ENCODE measurements at places on chromosomes 3 and 15.

DNA sequence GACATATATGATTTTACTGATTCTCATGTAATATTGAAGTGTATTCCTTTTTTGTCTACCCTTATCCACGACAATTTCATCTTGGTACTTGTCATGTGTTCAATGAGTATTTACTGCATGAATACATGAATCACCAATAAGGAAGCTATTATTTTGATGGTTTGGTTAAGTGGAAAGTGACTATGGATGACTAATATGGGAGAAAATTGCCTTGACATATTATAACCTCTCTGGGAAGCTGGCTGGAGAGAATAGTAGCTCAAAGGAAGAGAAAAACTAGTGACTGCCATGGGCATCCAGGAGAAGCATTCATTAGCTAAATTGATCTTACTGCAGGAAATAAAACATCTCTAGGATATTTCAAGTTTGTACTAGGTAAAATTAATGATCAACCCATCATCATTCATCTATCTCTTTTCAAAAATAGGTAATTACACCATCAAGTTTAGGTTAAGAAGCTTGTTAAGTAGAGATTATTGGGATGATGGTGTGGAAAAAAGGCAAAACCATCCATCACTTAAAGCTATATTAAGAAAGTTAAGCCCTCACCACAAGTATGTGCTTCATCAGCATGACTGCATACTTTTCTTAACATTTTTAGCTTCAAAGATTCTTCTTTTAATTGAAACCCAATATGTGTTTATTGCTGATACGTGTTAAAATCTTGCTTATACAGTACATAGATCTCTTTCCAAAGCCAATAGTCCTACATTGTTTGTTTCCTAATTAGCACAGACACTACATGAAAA lies 455.2 kb upstream of the ARPP21 start:
- DNase-seq: no peak

DNA sequence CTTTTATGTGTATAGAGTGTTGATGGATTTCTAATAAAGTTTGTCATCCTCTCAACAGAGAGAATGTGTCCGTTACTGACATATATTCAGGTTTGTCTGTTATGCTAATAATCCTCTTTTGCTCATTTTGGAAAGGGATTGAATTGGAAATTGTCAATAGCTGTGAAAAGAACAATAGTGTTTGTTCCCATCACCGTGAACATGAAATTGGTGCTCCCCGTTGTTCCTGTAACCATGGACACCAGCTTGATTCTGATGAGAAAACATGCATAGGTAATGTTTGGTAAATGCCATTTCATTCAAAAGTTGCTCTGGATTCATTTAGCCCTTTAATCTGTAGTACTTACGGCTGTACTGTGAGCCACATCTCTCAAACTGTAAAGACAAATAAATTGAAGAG lies 707.0 kb upstream of the GOLIM4 start:
- no peak for DNase-seq

DNA sequence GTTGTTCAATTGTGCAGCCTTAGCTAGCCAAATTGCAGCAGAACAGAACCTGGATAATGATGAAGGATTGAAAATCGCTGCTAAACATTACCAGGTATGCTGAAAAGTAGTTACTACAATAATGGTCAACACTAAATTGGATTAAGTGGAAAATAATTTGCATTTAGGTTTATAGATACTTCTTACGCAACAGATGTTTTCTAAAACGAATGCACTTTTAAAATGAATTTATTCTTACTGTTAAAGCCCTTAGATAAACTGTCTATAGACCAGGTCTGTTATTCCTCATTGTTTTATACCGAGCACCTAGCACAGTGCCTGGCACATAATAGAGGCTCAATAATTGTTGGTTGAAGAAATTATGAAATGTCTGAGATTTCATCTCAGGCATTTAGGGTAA lies 23.6 kb downstream of the PDCD6IP start:
- DNase-seq: no peak

GRCh38 chr3:50274371-50275104 lies 4.3 kb upstream of the LSMEM2 start:
- DNase-seq: peak; percentile 67

GRCh38 chr15:62083194-62084154 lies 16.7 kb downstream of the C2CD4A start:
- DNase-seq: no peak

- no peak for DNase-seq
These were observed 72.7 kb upstream of the ABI3BP start for GRCh38 chr3:101065962-101066361.

DNA sequence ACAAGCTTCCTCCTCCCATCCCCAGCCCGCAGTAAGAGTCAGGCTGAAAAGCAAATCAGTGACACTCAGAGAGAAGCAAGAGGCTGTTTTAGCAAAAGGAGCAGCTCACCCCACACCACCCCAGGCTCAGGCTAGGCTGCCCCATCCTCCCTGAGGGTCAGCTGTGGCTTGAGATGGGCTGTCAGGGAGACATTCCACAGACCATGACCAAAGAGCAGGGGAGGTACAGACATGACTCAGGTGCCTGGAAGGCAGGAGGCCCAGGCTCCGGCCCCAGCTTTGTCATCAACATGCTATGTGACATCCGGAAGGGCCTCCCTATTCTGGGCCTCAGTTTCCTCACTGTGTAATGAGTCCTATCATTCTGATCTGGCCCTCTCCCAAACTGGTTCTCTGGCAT lies 24.7 kb downstream of the HCN4 start:
- no peak for DNase-seq

GRCh38 chr15:78140292-78140691 lies 8.9 kb upstream of the IDH3A start:
- no peak for DNase-seq

- DNase-seq: no peak
These were observed 113.2 kb downstream of the PPP2R3A start for GRCh38 chr3:136078421-136079364.

GRCh38 chr3:44411031-44411645 lies 66.3 kb downstream of the ZNF445 start:
- DNase-seq: no peak

DNA sequence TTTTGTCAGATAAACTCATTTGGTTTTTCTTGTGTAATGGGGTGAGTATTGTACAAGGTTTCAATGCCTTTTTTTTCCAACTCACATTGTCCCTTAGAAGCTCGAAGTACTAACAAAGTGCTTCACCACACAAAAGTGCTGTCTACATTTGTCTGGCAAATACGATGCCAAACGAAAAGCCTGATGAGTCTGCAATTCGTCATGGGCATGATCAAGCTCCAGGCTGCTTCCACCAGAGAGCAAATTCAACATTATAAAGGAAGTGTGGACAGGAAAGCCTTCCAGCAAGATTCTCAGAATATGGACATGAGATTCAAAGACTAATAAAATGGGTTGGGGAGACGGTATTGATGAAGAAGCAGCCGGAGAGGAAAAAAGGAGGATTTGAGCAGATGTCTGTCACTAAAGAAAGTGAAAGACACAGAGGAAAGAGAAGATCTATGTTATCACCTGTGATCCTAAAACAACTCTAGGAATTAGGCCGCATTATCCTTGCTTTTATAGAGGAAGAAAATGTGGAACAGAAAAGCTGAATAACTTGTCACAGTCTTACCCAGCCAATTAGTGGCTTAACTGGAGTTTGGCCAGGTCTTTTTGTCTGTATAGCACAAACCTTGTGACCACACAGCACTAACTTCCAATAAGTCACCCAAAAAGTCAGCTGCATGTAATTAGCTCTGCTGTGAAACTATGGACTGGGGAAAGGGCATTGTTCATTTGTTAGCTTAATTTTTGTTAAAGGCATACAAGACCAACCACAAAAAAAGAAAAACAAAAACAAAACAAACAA lies 494.8 kb downstream of the FHIT start:
- no peak for DNase-seq

DNA sequence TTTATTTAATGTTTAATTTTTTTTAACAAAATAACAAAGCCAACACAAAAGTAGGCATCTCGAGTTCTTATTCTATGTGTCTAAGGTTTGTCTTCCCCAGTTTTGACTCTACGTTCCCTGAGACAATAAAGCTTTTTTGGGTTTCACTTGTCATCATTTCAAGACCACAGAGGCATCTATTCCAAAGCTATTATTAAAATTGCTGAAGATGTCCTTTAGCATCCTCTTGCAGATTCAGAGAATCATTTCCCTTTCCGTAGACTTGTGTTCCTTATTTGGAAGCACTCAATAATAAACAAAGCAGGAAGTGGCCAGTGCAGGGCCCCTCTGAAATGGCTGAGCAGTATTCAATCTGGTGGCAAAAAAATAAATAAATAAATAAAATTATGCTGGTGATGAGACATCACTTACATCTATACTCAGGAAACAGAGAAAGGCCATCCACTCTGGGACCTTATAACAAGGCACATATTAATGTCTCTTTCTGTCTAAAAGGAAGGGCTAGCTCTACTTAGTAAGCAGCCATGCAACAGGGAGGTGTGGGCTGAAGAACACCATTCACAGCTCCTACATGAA lies 362.3 kb downstream of the WDR72 start:
- DNase-seq: no peak

DNA sequence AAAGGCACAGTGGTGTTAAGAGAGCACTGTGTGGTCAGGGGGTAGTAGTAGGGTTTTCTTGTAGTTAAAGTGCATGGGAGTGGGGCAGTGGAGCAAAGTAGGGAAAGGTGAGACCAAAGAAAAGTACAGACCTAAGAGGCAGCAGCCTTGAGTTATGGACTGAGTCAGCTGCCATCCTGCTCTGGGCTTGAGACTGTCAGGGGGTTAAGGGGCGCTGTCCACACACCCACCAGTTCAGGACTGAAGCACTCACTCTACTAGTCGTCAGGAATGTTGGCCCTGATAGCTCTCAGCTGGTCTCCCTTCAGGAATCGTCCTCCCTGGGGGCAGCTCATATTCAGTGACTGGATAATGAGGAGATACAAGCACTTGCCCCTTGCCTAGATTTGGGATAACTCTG lies 7.9 kb downstream of the CCR4 start:
- DNase-seq: no peak

GRCh38 chr15:39609166-39609916 lies 28.5 kb downstream of the THBS1 start:
- DNase-seq: no peak

DNA sequence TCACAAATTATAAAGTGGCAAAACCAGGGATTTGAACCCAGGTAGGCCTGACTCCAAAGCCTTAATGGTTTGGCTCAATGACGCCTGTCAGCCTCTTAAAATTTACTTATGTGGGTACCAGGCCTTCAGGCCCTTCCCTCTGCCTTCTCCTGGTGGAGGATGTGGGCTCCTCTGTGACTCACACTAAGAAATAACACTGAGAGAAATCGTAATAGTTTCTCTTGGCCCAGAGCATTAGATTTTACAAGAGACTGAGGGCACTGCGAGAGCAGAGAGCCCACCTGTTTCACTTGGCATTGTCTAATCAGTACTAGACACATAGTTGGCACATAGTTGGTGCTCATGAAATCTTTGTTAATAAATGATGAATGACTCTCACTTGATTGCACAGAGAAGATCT lies 505.2 kb downstream of the SHQ1 start:
- DNase-seq: no peak

GRCh38 chr3:50599716-50600118 lies 11.9 kb downstream of the CISH start:
- no peak for DNase-seq

- no peak for DNase-seq
These were observed 289.1 kb upstream of the MCTP2 start for GRCh38 chr15:93942269-93942694.

GRCh38 chr3:139811331-139811730 lies 123.7 kb upstream of the CLSTN2 start:
- DNase-seq: no peak

DNA sequence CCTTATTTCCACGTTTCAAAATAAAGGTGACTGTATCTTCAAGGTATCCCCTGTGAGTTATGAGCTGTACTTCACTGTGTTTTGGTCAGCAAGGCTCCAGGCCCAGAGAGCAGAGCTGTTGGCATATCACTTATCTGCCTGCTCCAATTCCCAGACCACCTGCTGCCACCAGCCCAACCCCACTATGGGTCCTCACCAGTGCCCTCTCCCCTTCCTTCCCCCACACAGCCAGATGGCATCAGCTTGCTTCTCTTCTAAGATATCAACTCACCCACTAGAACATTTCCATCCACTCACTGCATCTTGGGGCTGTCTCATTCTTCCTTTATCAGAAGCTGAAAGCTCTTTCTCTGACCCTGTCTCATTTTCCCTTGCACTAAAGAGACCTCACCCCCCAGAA lies 136.9 kb upstream of the EIF1B start:
- DNase-seq: no peak

DNA sequence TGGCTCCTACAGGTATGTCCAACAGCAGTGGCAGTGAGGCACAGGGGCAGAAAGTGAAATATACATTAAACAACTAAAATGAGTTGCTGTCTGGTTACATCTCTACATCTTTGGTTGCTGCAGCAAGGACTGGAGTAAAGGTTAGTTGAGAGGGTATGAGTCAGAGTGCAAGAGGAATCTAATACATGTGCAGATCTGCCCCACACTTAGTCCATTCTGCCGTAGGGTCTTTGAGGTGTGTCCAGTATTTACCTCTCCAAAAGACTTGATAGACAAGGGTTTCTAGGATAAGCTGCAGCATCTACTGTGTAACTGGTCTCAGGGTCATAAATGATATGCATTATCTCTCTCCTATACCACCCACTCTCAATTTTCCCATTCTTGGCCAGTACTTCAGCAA lies 6.2 kb upstream of the NEDD4 start:
- DNase-seq: no peak

GRCh38 chr3:60579734-60580133 lies 671.5 kb downstream of the FHIT start:
- DNase-seq: no peak

DNA sequence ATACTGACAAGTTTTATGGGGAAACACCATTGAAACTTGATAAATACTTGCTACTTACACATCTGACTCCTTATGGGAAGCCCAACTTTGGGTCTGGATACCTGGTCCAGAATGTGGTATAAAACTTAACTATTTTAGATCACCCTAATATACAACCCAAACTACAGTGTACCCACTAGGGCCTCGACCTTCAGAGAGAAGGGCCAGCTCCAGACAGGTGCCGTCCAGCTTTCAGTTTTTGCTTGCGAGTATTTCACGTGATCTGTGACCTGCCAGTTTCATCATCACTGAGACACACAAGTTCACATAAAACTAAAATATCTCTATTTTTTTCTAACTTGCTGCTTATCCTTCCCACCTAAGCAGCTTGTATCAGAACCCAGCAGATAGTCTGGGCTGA lies 59.3 kb upstream of the RPL35A start:
- no peak for DNase-seq

GRCh38 chr15:54046093-54046492 lies 67.9 kb downstream of the UNC13C start:
- DNase-seq: no peak

DNA sequence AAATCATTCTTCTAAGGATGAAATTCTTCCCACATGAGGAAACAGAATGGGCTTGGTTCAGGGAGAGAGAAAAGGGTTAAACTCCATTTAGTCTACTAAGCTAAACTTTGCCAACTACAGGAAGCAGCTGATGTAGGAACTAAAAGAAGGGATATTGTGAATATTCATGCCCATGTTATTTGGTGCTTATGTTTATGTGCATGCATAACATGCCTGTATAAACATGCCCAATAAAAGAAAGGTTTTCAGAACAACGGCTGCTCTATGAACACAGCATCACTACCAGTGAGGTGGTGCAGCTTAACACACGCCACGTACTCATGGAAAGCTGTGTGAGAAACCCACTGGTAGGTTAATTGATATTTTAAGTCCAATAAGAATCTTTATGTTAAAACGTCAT lies 59.4 kb upstream of the VGLL4 start:
- DNase-seq: no peak
